ENCODE measurements at places on chromosomes 7 and 10. TPM values are rescaled to one million over a fixed set of nuclear protein-coding genes. Genes with fewer than 3 reads are reported as not detected.
A peak's percentile ranks its signal among the peaks of the same experiment; 100 is the strongest.

GRCh38 chr10:43045631-43046287, 31.1 kb upstream of the RET start:
- DNase-seq, result no peak

DNA sequence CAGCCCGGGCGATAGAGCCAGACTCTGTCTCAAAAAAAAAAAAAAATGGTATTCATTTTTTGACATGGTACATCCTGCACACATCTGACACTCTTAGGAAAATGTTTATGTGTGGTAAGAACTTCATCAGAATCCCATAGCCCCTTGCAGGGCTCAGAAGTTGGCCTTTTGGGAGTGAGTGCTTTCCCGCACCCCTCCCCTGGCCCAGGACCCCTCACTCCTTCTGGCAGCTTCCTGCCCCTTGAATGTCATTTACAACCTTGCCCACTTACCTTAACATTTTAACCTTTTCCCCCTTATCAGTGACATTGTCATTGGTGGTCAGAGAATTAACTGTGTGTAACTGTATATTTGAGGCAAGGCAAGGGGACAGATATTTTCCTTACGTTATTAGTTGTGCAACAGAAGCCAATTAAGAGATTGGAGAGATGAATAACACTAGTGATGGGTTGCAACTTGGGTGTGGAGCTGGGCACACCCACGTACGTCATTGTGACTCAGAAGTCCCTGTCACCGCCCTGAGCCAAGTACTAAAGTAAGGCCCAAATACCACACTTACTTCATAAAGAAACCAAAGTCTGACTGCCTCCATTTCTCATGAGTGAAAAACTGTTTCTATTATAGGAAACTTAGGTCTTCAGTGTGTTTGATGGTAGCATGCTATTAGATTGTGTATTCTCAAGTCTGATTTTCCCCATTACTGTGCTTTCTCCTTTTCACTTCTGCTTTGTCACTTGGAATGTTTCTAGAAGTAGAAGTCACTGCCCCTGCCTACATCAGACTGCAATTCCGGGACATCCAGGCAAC, 31.6 kb downstream of the OGDH start:
- no peak for DNase-seq

FRAT1 gene
- 1.3 TPM for total RNA-seq

DNA sequence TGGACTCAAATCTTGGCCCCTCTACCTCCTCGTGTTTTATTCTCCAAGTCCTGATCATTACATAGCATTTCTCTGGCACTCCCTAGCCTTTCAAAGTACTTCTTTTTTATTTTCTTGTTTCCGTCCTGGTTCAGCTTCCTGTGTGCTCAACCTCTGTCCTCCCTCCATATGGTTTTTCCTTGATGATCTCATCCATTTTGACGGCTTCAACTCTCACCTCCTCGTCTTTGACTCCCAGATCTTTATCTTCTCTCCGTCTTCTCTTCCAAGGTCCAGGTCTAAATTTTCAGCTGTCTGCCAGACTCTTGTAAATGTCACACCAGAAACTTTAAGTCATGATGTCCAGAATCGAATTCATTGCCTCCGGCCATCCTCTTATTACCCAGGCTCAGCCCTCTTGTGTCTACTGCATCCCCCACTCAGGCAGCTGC, 23.3 kb upstream of the GFRA1 start:
- no peak for DNase-seq

DNA sequence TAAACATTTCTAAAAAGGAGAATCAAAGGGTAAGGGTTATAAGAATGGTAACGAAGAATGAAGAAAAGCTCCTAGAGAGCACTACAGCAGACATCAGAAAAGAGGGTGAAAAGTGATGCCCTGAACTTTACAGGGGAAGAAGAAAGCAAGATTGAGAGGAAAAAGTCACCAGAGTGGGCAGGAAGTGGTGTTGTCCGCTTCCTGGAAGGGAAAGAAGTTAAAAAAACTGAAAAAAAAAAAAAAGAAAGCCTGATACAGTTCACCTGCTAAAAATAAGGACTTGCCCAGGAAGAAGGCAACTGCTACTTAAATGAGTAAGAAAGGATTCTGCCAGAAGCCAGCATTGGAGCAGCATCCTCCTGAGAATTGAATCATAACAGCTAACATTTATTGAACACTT, 330.1 kb upstream of the PHF14 start:
- no peak for DNase-seq

GRCh38 chr10:964988-965417, 23.2 kb upstream of the GTPBP4 start:
- no peak for DNase-seq

INSYN2A gene
- not detected for total RNA-seq

COL17A1 gene
- total RNA-seq, result not detected

DNA sequence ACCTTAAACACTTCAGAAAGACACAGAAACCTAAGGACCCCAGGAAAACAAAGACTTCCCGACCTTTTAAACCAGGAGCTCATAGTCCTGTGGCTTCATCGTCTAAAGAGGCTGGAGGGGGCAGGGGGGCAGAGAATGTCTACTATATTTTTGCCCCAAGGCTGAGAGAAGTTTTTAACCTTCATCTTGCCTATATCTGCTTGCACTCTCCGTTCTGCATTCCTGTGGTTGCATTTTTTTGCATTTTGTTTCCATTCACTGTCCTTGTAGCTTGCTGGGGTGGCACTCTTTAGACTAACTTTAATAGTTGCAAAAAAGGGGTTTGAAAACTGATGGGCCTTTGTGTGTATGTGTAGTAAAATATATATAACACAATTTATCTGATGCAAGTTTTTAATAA, 23.7 kb downstream of the PRKAR2B start:
- DNase-seq, result no peak

KLLN gene
- 0.39 TPM for total RNA-seq

DNA sequence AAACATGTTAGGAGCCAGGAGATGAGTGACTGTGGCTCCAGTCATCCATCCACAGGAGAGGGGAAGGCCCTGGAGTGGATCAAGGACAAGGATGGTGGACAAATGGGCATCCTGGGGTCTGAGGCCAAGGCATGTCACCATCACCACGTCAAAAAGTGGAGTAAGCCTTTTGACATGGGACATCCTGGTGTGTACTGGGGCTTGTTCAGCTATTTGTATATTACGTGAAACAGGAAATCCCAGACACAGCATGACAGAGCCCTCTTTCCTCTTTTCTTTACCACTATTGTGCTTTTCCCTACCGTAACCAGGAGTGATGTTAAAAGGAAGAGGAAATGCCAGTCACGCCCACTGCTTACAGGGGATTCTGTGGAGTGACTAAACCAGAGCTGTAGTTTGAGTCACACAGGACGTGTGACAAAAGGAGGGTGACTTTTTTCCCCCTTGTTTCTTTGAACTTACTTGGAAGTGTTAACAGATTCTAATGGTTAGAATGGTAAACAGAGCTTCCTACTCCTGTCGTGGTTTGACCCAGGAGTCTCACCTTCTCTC, 15.4 kb downstream of the ACSL5 start:
- DNase-seq, result peak; percentile 85

Measured in HepG2 (cell line).